ELR (cell line): ENCODE measurements at places on chromosomes 2 and 18.

DNA sequence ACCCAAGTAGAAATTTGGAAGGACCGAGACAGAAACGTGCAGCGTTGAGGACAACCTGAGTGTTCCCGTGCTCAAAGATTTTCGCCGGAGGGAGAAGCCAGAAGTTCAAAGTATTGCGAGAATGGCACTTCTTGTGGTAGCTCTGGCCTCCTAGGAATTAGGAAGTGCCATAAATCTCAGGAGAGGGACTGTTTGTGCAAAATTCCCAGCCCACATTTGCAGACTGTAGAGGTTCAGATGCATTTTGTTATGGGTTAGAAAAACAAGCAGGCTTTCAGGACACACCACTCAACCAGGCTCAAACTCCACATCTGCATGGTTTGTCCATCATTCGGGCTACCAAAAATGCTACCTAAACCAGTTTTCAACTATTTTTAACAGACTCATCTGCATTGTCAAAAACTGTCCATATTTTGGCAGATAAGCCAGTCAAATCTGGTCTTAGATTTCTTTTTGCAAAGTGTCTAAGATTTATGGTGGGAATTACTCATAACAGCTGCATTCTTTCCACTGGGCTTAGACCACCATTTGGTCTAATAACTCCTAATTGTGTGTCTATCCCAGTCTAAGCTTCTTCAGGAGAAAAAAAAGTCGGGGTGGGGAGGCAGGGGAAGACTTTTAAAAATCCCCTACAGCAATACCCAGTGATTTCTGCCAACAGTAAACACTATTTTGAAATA lies 422.9 kb downstream of the ARHGAP15 start:
- no peak for DNase-seq

GRCh38 chr18:78156466-78156865 lies 823.2 kb upstream of the SALL3 start:
- DNase-seq, result no peak

DNA sequence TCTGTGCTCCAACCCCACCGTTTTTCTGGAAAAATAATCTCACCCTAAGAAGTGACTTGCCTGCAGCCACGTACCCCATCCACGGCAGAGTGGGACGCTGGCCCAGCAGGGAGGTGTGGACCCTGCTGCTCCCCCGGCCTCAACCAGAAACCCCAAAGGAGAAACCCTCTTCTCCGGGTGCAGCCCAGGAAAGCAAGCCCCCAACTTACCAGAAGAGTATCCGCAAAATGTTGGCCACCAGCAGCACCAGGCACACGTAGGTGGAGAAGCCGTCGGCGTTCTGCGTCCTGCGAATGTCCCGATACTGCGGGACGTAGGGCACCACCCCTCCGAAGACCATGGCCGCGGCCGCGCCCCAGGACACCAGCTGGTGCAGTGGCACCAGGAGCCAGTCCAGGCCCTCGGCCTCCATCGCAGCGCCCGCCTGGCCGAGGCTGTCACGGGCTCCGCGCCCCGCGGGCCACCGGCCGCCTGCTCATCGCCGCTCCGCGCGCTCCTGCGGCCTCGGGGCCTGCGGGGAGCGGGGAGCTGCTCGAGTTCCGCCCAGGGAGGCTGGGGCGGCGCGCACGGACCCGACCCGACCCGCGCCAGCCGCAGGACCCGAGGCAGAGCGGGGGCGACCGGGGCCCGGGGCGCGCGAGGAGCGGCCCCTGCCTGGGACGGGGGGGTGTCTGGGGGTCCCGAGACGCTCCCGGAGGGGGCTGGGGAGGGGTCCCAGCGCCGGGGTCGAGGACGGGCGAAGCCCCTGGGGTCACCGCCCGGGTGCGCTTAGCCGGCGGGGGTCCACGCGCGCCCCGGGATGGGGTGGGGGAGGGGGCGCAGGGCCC lies 725 bp downstream of the SLC66A2 start:
- peak; percentile 53 for DNase-seq

DNA sequence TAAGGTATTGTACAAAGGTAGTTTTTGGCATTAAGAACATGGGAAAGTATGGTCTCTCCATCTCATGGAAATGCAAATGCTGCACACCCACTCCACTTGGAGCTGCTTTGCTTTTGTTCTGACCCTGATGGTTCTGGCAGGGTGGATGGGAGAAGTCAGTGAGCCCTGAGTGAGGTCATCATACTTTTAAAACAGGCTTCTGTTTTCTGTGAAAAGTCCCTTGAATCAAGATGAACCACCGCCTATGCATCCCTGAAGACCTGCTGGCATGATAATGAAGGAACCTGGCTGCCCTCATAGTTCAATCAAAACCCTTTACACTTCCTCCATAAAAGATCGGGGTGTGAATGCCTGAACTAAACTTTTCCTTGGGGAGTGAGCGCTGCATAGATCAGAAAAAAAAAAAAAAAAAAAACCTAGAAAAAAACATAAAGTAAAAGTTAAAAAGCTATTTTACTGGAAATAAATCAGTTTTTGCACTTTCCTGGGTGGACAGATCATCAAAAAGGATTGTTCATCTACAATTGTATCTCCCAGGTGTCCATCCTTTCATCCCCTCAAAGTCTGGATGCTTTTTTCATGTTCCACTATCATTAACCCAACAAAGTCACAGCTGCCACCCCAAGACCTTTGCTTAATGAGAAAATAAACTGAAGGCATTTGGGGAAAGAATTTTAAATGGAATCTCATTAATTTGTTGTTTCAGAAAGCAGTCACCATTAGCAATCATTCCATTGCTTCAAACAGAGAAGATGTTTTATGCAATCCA lies 728.1 kb upstream of the DDX18 start:
- DNase-seq, result no peak

DNA sequence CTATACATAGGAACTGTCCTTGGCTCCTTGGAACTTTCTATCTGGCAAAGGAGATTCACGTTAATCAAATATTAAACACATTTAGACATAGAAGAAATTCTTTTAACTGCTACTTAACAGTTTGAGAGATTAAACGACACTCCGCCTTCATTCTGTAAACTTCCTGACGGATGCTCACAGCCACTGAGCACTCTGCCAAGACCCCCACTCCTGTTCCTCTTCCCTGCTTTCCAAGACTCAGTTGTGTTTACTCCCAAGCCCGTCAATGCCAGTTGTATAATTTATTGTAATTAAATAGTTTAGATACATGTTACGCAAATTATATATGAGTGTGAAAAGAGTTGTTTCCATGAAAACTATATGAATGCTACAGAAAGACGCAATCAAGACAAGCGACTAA lies 321.4 kb upstream of the EPHA4 start:
- DNase-seq, result no peak
